ENCODE measurements at places on chromosomes 16 and 17. TPM values are rescaled to one million over a fixed set of nuclear protein-coding genes. Genes with fewer than 3 reads are reported as not detected.
A peak's percentile ranks its signal among the peaks of the same experiment; 100 is the strongest.

DNA sequence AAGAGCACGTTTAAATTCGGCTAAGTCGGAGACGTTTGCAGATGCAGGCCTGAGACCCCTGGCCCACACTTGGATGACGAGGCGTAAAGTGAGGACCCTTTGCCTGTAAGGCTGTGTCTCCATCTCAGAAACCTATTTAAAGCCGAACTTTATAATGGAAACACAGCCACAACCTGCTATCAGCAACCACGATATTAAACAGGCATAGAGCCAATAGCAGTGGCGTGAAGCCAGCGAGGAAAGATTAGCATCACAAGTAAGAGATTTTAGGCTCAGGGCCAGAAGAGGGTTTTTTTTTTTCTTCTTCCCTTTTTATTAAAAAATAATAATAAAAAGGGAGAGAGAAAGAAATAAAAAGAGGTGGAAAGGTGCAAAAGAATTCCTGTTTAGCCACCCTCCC is 111.3 kb upstream of the NOL11 start:
- DNase-seq: no peak

- no peak for DNase-seq
Measured at GRCh38 chr17:56690441-56691291, 97.2 kb downstream of the NOG start.

DNA sequence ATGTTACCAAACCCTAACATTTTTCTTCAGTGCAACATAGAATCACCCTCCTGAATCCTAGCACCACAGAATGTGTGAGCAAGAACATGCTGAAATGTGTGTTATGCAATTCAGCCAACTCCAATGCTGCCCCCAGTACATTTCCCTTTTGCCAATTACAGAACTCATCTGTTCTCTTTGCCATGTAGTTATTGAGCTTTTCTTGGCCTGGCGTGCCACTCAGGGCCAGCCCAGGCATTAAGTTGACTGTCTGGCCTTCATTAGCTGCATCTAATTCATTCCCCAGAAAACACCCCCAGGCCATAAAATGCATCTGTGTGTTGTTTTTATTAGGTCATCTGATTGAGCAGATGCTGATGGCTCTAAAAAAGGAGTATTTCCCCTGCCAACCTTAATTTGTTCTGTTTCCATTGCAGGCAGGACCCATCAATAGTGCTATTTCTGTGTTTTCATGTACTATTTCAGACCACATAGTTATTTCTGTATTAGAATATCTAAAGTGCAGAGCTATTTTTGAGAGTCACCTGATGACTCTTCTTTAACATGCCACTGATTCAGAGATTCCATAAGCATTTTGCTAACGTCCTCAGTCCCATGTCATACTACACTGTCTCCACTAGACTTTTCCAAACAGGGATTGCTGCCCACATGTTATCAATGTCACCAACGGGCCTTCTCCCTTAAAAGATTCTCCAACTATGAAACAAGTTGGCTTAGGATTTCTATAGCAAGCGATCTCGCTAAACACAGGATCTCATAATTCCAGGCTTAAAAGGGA is 969.7 kb downstream of the CDH11 start:
- DNase-seq: no peak

DNA sequence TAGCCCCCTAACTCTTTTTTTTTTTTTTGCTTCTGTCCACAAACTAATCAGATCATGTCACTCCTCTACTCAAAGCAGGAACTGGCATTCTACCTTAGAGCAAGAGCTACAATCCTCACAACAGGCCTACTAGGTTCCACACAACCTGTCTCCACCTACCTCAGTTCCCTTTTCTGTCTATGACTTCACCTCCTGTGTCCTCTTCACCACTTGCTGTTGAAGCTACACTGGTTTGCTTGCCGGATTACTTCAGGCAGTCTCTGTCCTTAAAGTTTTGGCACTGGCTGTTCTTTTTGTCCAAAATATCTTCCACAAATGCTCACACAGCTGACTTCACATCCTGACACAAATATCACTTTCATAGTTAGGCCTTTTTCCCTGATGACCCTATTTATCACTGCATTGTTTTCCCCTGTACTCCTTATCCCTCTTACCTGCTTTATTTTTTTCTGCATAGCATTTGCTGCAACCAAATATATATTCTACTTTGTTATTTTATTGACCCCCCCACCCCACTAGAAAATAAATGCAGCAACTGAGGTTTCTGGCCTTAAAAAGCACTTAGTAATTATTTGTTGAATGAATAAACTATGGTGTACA is 72.0 kb downstream of the KANSL1 start:
- no peak for DNase-seq

GRCh38 chr17:75047398-75048098 is 523 bp downstream of the KCTD2 start:
- DNase-seq: peak; percentile 68

- DNase-seq: no peak
Measured at GRCh38 chr17:58153046-58153445, 4.9 kb downstream of the OR4D1 start.

- DNase-seq: no peak
Measured at GRCh38 chr16:57937861-57938260, 33.1 kb downstream of the CNGB1 start.

- DNase-seq: no peak
Measured at GRCh38 chr17:58786586-58787295, 31.1 kb downstream of the PPM1E start.

- no peak for DNase-seq
Measured at GRCh38 chr17:78368348-78368747, 8.5 kb upstream of the SOCS3 start.

- no peak for DNase-seq
Measured at GRCh38 chr16:84700446-84701300, 873 bp downstream of the USP10 start.

- no peak for DNase-seq
Measured at GRCh38 chr16:85851034-85851785, 47.8 kb upstream of the IRF8 start.

DNA sequence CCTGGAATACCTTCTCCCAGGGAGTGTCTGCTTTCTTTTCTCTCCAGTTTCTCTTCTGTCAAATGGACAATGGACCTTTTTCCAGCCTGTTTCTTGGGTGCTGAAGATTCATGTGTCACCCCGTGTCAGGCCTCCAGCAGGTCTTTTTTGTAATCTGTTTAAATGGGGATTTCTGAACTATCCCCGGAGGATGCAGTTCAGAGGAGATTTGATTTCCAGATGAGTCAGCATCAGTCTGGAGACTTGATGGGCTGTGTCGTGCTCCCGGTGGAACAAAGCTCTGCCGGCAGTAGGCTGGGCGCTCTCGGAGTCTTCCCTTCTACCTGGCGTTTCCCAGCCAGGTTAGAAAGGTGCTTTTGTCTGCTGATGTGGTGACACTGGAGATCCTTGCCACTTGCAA is 440.6 kb downstream of the HS3ST3B1 start:
- DNase-seq: no peak

- DNase-seq: no peak
Measured at GRCh38 chr16:3837851-3838586, 42.5 kb downstream of the CREBBP start.

GRCh38 chr17:17710728-17711541 is 29.7 kb downstream of the RAI1 start:
- peak; percentile 68 for DNase-seq

GRCh38 chr16:77967054-77967904 is 55.1 kb upstream of the CLEC3A start:
- DNase-seq: no peak

DNA sequence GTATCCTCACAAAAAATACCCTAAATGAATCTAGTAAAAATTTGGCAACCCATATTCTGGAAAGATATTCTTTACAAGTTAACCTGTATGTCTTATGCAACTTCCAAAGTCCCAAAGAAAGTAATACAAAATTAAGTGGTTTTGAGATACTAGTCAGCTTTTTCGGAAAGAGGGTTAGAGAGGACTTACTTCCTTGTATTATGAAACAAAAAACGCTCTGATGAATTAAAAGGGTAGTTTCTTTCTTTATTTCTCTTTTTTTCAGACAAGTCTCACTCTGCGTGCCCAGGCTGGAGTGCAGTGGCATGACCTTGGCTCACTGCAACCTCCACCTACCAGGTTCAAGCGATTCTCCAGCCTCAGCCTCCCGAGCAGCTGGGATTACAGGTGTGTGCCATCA is 51.6 kb downstream of the KANSL1 start:
- no peak for DNase-seq

GRCh38 chr16:51820176-51820575 is 669.1 kb upstream of the SALL1 start:
- DNase-seq: no peak

- no peak for DNase-seq
Measured at GRCh38 chr17:17872547-17873345, 36.0 kb upstream of the SREBF1 start.

DNA sequence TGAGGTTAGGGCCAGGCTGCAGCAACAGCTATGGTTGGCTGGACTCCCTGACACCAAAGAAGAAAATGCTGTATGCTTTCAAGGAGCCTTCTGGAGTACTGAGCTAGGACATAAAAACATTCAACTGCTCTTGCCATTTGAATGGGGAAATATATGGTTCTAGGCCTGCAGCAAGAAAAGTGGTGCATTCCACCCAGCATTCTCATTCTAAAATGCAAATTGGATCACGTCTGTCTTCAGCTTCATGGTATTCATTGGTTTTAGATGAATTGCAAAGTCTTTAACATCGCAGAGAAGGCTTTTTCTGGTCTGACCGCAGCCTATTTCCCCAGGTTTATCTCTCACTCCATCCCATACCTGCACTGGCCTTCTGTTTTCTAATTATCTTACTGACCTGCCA is 27.1 kb upstream of the SOX9 start:
- no peak for DNase-seq

DNA sequence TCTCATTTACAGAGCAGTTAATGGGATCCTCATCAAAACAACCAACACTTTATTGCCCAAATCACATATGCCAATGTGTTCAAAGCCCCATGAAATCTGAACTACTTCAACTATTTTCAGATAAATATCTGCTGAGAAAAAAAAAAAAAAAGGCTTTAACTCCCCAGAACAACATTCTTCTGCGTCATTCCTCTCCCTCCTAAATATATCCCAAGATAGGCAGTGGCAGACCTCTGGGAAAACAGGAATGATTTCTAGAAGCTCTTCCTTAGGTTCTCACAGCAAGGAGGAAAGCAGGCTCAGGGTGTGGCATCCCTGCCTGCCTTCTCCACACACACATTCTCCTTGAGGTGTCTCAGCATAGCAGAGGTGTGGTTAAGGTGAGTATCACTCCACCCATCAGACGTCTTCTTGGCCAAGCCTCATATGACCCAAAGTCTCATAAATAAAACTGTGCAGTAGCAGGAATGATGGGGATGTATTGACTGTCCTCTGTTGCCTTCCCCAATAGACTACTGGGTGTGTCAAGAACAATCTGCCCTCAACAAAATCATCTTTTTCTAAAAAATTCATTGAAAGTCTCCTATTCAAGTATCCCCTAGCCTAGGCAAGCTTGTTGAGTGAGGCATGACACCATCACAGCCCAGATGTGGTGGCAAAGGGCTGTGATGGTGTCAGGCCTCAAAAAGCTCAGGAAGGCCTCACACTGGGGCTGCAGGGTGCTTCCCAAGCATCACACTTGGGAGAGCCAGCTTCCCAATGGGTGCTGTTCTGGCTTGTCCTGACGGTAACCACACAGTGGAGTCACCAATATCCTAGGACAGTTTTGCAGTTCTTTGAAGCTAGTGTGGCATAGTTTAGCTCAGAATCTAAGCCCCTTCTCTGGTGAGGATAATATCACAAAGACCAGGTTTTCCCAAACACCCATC is 135.4 kb upstream of the SOX9 start:
- no peak for DNase-seq

DNA sequence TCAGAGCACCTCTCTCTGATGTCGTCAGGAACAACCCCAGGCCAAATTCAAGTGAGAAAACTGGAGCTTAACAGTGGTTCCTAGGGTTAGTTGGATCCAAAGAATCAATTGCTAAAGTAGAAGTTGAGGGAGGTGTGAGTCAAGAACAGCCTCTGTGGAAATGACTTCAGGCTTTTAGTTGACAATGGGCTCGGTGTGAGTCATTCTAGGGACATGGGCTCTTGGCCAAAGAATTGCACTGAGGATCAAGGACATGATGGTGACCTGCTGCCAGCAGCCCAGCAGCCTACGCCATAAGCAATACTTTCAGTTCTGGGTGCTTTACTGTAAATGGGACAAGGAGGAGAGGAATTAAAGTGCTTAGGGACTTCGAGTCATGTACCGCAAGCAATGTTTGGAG is 32.1 kb upstream of the SMURF2 start:
- no peak for DNase-seq

GRCh38 chr16:4846503-4846900 is 586 bp downstream of the GLYR1 start:
- no peak for DNase-seq

DNA sequence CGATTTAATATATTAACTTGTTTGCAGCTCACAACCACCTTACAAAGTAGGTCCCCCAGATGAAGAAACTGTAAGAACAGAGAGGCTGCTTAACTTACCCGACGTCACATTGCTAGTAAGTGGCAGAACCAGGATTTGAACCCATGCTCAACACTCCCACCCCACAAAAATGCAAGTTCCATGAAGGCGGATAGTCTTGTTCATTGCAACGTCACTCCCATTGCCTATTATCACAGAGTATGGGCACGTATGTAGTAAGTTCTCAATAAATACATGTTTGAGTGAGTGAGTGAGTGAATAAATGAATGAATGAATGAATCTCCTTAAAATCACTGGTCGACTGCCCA is 1.1 kb downstream of the USP31 start:
- no peak for DNase-seq

DNA sequence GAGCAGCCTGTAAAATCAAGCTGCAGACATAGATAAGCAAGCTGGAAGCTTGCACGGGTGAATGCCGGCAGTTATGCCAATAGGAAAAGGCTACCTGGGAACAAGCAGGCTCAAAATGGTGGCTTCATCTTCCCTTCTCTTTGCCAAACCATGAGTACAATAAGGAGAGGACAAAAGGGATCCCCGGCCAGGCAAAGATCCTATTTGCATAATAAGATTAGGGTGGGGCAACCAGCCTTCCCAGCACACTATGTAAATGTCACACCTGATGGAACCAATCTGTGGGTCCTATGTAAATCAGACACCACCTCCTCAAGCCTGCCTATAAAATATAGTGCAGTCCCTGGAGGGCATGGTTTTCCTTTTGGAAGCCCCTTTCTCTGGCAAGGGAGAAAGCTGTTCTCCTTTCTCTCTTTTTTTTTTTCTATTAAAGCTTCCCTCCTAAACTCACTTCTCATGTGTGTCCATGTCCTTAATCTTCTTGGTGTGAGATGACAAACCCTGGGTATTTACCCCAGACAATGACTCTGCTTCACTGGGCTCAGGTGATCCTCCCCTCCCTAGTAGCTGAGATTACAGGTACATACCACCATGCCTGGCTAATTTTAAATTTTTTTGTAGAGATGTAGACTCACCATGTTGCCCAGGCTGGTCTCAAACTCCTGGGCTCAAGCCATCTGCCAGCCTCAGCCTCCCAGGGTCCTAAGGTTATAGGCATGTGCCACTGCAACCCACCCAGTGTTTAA is 44.2 kb downstream of the PSMD12 start:
- DNase-seq: no peak

Gene CLDN7
- 79.9 TPM for total RNA-seq

Gene P2RX1
- 0.22 TPM for total RNA-seq

Gene WRAP53
- total RNA-seq: 12.3 TPM

Gene OR2C1
- 0.47 TPM for total RNA-seq

Gene NAGPA
- 16.9 TPM for total RNA-seq

Gene TEX19
- not detected for total RNA-seq

Gene TAC4
- not detected for total RNA-seq

Gene HID1
- total RNA-seq: 50.7 TPM

Gene SRRM2
- total RNA-seq: 854 TPM

Gene FSCN2
- total RNA-seq: 13.3 TPM

Gene TOX3
- 7.0 TPM for total RNA-seq

Gene BLMH
- 46.4 TPM for total RNA-seq

Gene EPOP
- 3.7 TPM for total RNA-seq

All from mesothelial cell of epicardium (in vitro differentiated cells).